ENCODE measurements at places on chromosomes 5 and 9. TPM values are rescaled to one million over a fixed set of nuclear protein-coding genes. Genes with fewer than 3 reads are reported as not detected.
A peak's percentile ranks its signal among the peaks of the same experiment; 100 is the strongest.

CDKN2AIPNL gene
- total RNA-seq: 18.2 TPM

PPP2R2B gene
- 2.9 TPM for total RNA-seq

PCDHGB3 gene
- total RNA-seq: 1.8 TPM

DOCK8 gene
- 24.9 TPM for total RNA-seq

NUP214 gene
- 106 TPM for total RNA-seq

SPINK4 gene
- 106 TPM for total RNA-seq

IFNB1 gene
- total RNA-seq: not detected

CARTPT gene
- not detected for total RNA-seq

FGD3 gene
- total RNA-seq: 9.9 TPM

GRCh38 chr9:113602126-113603047 is 138.9 kb downstream of the RGS3 start:
- H3K27me3 ChIP-seq: no peaks in the 10 kb centered on the region
- DNase-seq: peak; percentile 70
- no peak overlapping the region for H3K4me3 ChIP-seq
- H3K4me1 ChIP-seq: no peaks in the 10 kb centered on the region
- H3K27ac ChIP-seq: no peak overlapping the region

DNA sequence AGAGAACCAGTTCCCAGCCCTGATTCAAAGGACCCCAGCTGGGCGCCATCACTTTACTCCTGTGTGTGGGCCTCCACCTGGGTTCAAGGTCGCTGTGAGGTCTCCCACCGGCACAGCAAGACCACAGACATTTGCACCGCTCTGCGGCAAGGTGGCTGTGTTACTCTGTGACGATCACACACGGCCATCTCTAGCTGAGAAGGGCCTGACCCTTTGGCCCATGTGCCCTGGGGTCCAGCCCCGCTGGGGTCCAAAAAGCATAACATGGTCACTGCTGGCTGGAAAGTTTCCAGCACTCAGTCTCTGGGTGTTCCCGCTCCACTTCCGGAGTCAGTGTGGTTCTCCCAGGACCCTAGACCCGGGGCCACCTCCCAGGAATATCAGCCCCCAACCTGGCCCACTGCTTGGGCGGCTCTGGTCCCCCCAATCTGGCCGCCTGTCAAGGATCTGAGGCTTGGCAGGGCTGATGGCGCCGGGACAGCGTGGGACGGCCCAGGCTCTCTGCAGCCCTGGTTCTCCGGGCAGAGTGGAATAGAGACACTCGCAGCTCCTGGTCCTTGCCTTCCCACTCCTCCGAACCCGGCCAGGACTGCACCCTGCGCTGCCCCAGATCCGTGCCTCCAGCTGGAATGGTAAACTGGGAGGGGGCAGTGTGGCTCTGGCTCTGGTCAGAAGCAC is 3.9 kb upstream of the LMX1B start:
- no peaks in the 10 kb centered on the region for H3K27me3 ChIP-seq
- H3K36me3 ChIP-seq: no peaks in the 10 kb centered on the region
- H3K27ac ChIP-seq: no peak overlapping the region
- no peak for DNase-seq

GRCh38 chr5:149450199-149450598 is 71.1 kb upstream of the IL17B start:
- H3K27ac ChIP-seq: peak overlapping the region; percentile 95
- H3K4me3 ChIP-seq: no peak overlapping the region
- no peaks in the 10 kb centered on the region for H3K36me3 ChIP-seq
- peak; percentile 61 for DNase-seq
- no peaks in the 10 kb centered on the region for H3K27me3 ChIP-seq
- peaks cover 11% of the 10 kb centered on the region for H3K4me1 ChIP-seq

- no peaks in the 10 kb centered on the region for H3K36me3 ChIP-seq
- no peaks in the 10 kb centered on the region for H3K27me3 ChIP-seq
- no peak overlapping the region for H3K4me3 ChIP-seq
- H3K27ac ChIP-seq: no peak overlapping the region
- DNase-seq: no peak
Observed at GRCh38 chr5:91598216-91598615, 215.1 kb upstream of the ARRDC3 start.

- H3K27me3 ChIP-seq: no peaks in the 10 kb centered on the region
- DNase-seq: no peak
- no peak overlapping the region for H3K4me3 ChIP-seq
- H3K4me1 ChIP-seq: no peaks in the 10 kb centered on the region
- H3K27ac ChIP-seq: no peak overlapping the region
- no peaks in the 10 kb centered on the region for H3K36me3 ChIP-seq
Observed at GRCh38 chr5:81601919-81602318, 149.0 kb downstream of the SSBP2 start.

DNA sequence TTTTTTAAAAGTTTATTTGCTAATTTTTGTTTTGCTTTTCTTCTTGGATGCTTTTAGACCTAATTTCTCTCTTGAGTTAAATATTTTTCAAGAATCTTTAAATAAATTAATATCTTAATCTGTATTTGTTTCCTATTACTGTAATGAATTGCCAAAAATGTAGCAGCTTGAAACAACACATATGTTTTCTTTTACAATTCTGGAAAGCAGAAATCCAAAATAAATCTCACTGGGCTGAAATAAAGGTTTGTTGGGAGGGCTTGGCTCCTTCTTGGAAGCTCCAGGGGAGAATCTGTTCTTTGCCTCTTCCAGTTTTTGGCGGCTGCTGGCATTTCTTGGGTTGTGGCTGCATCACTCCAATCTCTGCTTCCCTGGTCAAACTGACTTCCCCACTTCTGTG is 658.1 kb upstream of the ARRDC3 start:
- H3K4me1 ChIP-seq: no peaks in the 10 kb centered on the region
- no peaks in the 10 kb centered on the region for H3K27me3 ChIP-seq
- no peak for DNase-seq
- H3K4me3 ChIP-seq: no peak overlapping the region
- no peak overlapping the region for H3K27ac ChIP-seq

GRCh38 chr9:111752455-111752854 is 42.3 kb downstream of the SHOC1 start:
- no peaks in the 10 kb centered on the region for H3K27me3 ChIP-seq
- H3K27ac ChIP-seq: no peak overlapping the region
- H3K4me1 ChIP-seq: no peaks in the 10 kb centered on the region
- no peak for DNase-seq
- no peaks in the 10 kb centered on the region for H3K36me3 ChIP-seq
- H3K4me3 ChIP-seq: no peak overlapping the region

DNA sequence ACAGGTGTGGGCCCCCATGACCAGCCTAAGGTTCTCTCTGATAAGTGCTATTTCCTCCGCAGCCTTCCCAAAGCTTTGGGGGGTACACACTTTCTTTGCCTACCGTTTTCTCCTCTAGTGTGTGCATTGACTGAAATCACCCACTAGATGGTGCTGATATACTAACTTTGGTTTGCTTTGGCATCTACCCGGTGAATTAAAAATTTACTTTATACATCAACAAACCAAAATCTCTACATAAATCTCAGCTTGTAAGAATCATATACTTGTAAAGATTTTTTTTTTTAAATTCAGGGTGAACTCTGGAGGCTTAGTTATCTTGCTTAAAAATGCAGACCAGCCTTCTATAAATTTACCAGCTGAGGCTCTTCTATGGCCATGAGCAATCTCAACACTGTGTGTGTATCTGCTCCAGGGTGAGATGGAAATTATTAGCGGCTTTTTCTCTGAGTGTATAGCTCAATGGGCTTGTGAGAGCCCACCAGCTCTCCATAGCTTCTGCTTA is 475.7 kb upstream of the TNC start:
- H3K36me3 ChIP-seq: no peaks in the 10 kb centered on the region
- no peak overlapping the region for H3K4me3 ChIP-seq
- no peaks in the 10 kb centered on the region for H3K27me3 ChIP-seq
- no peak for DNase-seq
- no peaks in the 10 kb centered on the region for H3K4me1 ChIP-seq

DNA sequence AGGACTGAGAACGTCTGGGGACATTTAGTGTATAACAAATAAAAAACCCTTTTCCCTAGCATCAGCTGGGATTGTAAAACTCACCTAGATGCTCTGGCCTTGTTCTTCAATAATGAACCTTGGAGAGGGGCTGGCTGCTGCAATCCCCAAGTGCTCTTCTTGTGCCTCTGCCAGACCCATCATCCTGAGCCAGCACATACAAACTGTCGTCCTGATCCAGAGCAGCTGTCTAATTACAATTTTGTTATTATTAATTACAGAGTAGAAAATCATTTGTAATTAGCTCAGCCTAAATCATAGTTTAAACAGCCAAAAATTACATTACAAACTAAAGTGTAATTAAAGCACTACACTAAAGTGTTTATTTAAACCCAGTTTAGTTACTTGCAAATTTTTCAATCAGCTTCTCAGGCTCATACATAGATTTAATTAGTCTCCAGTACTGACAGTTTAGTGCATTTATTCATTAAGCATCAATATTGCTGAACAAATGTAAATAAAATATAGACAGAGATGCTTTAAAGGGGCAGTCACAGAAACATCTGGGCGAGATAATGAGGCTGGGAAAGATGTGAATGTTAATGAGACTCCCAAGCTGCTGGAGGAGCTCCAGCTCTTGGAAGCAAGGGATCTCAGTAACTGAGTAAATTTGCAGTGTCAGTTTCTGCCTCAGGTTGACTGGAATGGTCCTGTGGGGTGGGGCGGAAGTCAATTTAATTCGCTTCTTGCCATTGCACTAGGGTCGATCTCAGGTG is 632.3 kb upstream of the TLE4 start:
- H3K27ac ChIP-seq: no peak overlapping the region
- H3K27me3 ChIP-seq: no peaks in the 10 kb centered on the region
- no peak overlapping the region for H3K4me3 ChIP-seq

GRCh38 chr5:148855249-148856008 is 29.0 kb downstream of the ADRB2 start:
- no peak overlapping the region for H3K27ac ChIP-seq
- no peak overlapping the region for H3K4me3 ChIP-seq
- H3K36me3 ChIP-seq: no peaks in the 10 kb centered on the region
- H3K27me3 ChIP-seq: no peaks in the 10 kb centered on the region
- DNase-seq: no peak

- H3K4me1 ChIP-seq: no peaks in the 10 kb centered on the region
- H3K27ac ChIP-seq: peak overlapping the region; percentile 44
- peak; percentile 77 for DNase-seq
- no peaks in the 10 kb centered on the region for H3K36me3 ChIP-seq
- H3K4me3 ChIP-seq: no peak overlapping the region
Observed at GRCh38 chr5:179969110-179969509, 61.4 kb upstream of the TBC1D9B start.

DNA sequence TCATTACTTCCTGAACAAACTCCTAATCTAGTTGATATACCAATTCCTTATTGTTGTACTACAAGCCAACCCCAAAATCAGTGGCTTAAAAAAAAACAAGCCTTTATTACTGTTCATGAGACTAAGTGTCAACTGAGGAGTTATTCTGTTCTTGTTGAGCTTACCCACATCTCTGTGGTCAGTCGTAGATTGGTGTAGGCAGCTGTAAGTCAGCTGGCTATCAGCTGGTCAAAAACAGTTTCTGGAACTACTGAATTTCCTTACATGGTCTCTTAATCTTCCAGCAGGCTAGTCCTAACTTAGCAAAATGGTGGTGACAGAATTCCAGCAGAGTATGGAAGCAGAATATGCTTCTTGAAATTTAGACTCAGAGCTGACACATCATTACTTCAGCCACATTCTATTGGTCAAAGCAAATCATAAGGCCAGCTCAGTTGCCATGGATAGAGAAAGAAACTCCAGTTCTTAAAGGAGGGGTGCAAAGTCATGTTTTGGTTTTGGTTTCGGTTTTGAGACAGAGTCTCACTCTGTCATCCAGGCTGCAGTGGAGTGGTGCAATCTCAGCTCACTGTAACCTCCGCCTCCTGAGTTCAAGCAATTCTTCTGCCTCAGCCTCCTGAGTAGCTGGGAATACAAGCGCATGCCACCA is 386.1 kb upstream of the MPDZ start:
- no peak overlapping the region for H3K27ac ChIP-seq
- no peak for DNase-seq
- no peaks in the 10 kb centered on the region for H3K36me3 ChIP-seq
- no peaks in the 10 kb centered on the region for H3K27me3 ChIP-seq

DNA sequence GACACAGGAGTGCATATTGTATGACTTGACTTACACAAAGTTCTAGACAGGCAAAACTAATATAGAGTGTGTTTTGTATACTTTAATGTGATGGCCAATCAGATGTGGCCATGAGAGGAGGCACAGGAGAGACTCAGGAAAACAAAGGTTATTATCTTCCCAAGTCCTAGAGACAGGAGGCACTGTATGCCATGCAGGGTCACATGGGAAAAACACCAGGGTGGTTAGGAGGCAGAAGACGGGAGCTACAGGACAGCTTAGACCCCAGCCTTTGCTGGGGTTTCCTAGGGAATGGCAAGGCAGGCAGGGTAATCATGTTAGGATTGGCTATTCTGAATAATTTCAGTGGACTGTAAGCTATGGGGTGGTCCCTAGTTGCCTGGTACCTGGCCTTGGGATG is 16.2 kb downstream of the TRPM3 start:
- no peaks in the 10 kb centered on the region for H3K27me3 ChIP-seq
- no peak overlapping the region for H3K27ac ChIP-seq
- no peaks in the 10 kb centered on the region for H3K4me1 ChIP-seq
- H3K4me3 ChIP-seq: no peak overlapping the region

- peak overlapping the region; percentile 88 for H3K27ac ChIP-seq
- H3K4me1 ChIP-seq: peaks cover 6% of the 10 kb centered on the region
- H3K36me3 ChIP-seq: no peaks in the 10 kb centered on the region
- DNase-seq: no peak
- H3K27me3 ChIP-seq: no peaks in the 10 kb centered on the region
- H3K4me3 ChIP-seq: peak overlapping the region; percentile 75
Observed at GRCh38 chr9:33043671-33044070, 18.6 kb downstream of the DNAJA1 start.

GRCh38 chr5:103393101-103393754 is 134.7 kb downstream of the MACIR start:
- no peak for DNase-seq
- no peaks in the 10 kb centered on the region for H3K4me1 ChIP-seq
- no peak overlapping the region for H3K27ac ChIP-seq

DNA sequence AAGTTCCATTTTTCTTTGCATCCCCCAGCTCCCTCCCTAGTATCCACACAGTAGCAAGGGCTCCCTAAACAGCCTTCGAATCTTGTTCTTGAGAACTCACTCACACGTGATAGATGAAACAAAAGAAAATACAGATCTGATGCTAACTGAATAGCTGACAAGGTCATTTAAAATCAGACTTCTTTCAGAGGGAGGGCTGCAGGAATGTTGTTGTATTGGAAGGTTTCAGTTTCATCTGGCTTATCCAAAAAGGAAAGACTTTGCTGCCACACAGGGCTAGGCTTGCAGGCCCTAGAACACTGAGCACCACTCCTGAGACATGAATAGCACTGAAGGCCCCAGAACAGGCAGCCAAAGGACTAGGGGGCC is 3.2 kb downstream of the CD180 start:
- H3K27ac ChIP-seq: peak overlapping the region; percentile 36
- no peaks in the 10 kb centered on the region for H3K27me3 ChIP-seq
- DNase-seq: no peak
- H3K4me3 ChIP-seq: no peak overlapping the region
- H3K36me3 ChIP-seq: no peaks in the 10 kb centered on the region

GRCh38 chr5:53416144-53416738 is 64.2 kb upstream of the FST start:
- H3K27ac ChIP-seq: no peak overlapping the region
- no peaks in the 10 kb centered on the region for H3K27me3 ChIP-seq
- no peak for DNase-seq
- H3K4me1 ChIP-seq: no peaks in the 10 kb centered on the region
